ENCODE measurements at places on chromosomes 1 and 21.

GRCh38 chr1:160646711-160647328 lies at the start of gene SLAMF1:
SLAMF1 (minus strand) TSS chr1:160647044; CDS start chr1:160646945, 99 bp downstream.
- peak; percentile 70 for DNase-seq

DNA sequence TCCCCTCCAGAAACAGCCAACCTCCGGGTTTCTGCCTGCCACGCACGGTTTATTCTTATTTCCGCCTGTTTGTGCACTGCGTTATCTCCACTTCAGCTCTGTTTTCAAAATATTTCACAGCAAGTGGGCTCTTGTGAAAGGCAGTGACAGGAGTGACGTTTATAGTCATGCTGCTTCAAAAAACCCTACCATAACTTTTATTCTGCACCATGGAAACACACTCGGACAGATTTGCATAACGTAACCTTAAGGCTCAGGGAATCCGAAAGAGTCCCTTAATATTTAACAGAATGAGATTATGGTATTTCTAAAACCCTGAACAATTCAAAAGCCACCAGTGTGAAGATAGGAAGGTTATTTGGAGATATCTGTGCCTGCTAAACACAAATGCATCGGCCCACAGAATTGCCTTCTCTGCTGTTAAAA lies 782 bp upstream of the SDE2 start:
- no peak for DNase-seq

DNA sequence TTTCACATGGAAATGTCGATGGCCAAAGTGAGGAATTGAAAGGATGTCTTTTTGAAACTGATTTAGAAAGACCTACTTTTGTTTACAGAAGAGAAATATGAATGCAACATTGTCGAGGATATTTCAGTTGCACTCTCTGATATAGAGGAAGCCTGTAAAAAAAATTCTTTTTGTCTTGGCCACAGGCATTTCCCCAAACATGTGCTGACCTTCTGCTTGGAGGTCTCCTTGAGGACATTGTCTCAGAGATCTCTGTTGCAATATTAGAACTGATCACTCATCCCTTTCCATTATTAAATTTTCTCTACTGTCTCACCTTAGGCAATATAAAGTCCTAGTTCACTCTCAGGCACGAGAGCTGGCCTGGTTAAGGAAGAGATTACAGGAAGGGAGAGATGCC lies 16.0 kb downstream of the S100A11 start:
- no peak for DNase-seq

GRCh38 chr1:160216301-160216700 lies 11.1 kb downstream of the PEA15 start:
- DNase-seq, result no peak

DNA sequence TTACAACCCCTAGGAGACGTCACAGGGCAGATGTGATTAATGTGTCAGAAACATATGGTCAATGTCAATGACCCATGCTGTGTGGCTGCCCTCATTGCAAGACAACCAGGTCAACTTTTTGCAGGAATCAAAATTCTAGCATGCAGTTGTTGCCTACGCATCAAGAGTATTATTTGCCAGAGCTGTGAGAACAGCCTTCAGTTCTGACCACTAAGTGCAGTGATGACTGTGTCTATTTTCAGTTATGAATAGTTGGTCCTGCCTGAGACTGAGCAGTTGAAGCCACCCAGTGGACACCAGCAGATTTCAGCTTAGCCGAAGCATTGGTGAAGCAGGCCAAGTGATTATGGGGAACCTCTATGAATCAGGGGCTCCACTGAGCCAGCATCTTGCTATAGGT lies 47.3 kb downstream of the LYPLAL1 start:
- DNase-seq, result no peak

Measured in activated CD8-positive, alpha-beta T cell treated with anti-CD3 and anti-CD28 coated beads for 36 hours (primary cell).